ENCODE measurements at places on chromosomes 6 and 20.

DNA sequence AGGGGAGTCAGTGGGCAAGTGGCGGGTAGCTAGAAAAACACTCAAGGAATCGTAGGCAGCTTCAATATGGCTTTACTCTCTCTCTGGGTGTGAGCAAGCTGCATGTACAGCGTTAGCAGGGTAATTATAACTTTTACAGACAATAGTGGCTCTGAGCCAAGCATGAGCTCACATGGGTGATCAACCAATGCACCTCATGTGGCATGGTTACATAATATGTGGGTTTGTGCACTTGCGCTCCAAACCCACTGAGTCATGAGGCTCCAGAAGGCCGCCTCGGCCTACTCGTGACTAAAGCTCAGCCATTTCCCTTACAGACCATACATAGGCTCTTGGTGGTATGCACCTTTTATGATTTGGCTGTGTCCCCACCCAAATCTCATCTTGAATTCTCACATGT lies 78.4 kb upstream of the FBXL4 start:
- no peak for DNase-seq

DNA sequence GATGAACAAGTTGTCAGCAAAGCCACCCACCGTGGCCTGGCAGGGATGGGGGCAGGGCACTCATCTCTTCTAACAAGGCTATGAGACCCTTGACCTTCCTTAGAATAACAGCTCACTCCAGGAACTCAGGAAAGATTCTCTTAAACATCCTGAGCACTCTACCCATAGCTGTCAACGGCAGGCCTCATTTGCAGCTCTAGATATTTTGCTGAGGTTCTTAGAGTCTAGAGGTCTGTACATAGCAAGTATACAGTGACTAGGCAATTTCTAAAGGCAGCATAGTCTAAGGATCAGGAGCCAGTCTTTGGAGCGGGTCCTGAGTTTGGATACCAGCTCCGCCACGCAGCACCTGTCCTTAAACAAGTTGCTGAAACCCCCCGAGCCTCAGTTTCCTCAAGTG lies 11.7 kb downstream of the TRERF1 start:
- DNase-seq, result no peak

GRCh38 chr6:158313989-158314388 lies 1.7 kb downstream of the TULP4 start:
- no peak for DNase-seq

GRCh38 chr20:22070610-22071058 lies 365.2 kb downstream of the PAX1 start:
- no peak for DNase-seq

GRCh38 chr6:74333406-74333805 lies 637.4 kb downstream of the CD109 start:
- no peak for DNase-seq

- DNase-seq, result no peak
Observed at GRCh38 chr6:5274231-5274630, 12.9 kb downstream of the FARS2 start.

GRCh38 chr6:14110001-14110818 lies 7.4 kb upstream of the CD83 start:
- no peak for DNase-seq

GRCh38 chr6:102458990-102459389 lies 1065.5 kb downstream of the GRIK2 start:
- no peak for DNase-seq

DNA sequence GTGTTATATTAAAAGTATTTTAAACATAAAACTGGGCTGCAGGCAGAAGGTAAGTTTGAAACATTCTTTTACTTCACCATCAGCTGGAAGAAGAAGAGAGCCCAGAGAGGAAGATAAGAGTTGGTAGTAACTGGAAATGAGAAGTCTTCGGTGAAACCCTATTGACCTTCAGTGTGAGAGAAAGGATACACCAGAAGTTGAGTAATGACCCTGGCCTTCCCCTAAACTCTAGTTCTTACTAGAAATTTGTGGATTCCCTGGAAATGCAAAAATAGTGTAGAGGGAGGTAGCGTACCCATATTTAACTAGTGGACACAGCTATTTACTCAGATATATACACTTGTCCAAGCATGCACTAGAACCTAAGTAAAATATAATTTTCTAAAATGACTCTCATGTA lies 8.0 kb upstream of the EPM2A start:
- DNase-seq, result no peak

GRCh38 chr6:89680150-89680549 lies 41.6 kb upstream of the LYRM2 start:
- DNase-seq, result no peak

- DNase-seq, result no peak
Observed at GRCh38 chr6:53382421-53382820, 33.7 kb upstream of the ELOVL5 start.

DNA sequence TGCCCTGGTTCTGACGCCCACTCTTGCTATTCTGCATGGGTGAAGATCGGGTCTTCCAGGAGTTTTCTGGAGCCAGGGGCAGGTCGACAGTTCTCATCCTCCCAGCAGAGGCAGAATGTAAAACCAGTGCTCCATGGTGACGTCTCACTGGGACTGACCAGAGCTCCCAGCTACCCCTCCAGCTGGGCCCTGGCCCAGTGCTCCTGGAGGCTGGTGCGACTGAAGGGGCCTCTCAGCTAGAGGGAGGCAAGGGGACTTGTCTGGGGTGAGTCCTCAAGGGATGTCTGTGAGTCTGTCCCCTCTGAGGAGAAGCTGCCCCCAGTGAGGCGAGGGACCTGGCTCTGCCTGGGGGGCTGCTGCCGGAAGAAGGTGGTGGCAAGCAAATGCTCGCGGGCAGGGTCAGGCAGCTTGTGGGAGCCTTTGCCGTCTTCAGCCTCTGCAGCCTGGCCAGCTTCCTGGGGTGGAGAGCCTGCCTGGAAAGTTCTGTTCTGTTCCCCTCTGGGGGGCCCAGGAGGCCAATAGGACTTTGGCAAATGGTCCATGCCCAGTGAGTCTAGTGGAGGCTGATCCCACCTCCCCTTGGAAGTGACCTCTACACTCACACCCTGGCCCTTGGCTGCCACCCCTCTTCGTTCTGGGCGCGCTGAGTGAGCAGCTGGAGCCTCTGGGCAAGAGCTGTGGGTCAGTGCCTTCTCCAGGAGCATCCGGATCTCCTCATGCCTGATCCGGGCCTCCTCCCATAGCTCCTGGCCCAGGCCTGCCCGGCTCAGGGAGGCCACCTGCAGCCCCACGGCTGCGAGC lies 47.5 kb downstream of the KIAA1755 start:
- DNase-seq, result no peak

DNA sequence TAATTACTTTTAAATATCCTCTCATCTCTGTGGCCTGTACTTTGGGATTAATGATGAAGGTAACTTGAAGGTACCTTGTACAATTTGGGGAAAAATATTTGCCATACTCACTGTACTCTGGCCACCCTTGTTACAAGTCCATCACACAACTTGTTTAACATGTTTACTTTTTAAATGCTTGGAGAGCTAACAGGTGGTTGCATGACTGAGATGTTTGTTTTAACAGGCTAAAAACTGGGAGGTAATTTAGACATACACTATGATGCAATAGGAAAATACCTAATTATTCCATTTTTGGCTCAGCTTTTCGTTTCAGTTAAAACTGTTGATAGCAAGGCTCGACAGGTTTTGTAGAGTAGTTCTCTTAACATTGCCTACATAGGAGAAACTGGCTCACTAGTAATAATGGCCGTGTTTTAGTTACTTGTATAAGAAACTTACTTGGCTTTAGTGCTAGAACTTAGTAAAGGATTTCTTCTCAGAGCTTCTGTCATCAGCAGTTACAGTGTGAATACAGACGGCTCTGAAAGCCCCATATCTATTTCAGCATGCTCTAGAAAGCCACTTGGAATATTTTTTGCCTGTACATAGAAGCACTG lies 489.8 kb upstream of the SOX4 start:
- no peak for DNase-seq

DNA sequence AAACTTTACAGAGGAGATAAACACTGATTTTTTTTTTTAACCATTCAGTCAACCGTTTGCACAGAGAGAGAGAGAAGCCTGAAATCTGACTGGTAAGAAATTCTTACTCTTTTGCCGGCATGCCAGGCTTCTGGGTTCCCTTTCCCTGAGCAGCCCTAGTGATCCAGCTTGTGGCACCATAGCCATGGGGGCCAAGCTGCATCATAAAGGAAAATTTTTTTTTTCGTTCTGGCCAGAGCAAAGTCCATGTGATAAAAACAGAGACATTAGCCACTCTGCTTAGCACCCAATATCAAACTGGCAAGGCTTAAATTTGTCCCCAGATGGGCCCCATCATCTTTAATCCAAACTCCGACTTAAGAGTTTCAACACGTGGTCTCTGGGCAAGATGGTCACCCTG lies 44.5 kb downstream of the CEP85L start:
- DNase-seq, result no peak

GRCh38 chr20:36085686-36086267 lies 68.8 kb upstream of the EPB41L1 start:
- no peak for DNase-seq

DNA sequence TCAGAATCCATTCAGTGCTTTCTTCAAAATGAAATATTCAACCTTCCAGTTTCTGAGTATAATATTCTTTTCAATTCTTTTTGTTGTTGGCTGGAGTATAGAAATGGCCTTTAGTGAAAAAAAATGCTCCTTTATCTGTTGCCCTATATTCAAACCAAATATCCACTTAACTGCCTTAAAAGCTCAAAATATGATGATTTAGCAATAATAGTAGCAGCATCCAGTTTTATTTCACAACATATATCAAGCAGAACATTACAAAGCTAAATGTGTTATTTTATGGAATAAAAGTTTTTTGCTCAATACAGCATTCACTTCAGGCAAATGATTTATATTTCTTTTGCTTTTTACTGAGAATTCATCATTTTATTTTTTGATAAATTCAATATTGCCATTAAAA lies 322.4 kb upstream of the EYS start:
- no peak for DNase-seq

DNA sequence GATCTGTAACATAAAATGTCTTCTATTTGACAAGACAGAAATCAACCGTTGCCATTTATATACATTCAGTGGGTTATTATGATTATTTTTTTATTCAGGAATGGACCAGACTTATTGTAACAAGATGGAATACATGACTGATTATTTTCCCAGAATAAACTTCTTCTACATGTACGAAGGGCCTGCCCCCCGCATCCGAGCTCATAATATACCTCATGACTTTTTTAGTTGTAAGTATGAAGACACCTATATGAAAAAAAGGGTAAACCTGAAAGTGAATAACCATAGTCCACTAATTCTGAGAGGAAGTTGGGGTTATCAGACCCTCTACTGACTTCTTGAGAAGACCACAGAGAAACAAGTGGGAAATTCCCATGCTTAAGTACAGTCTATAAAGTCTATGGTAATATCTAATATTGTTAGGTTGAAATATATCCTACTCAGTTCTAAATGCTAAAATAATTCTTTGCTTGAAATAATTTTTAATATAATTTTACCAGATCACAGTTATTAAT lies 15.9 kb downstream of the OR2A4 start:
- no peak for DNase-seq

DNA sequence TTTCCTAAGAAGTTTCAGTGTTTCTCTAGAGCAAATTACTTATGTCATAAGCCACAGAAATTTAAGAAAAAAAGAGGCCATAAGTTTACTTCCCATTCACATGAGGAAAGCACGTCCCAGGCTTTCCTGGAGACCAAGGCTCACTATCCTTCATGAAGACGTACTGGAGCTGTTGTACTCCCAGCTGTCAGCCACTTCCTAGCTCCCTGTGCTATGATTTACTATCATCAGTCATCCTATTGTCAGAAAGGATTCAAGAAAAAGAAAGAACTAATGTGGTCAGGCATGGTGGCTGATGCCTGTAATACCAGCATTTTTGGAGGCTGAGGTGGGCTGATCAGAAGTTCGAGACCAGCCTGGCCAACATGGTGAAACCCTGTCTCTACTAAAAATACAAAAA lies 337.4 kb upstream of the SOX4 start:
- no peak for DNase-seq

DNA sequence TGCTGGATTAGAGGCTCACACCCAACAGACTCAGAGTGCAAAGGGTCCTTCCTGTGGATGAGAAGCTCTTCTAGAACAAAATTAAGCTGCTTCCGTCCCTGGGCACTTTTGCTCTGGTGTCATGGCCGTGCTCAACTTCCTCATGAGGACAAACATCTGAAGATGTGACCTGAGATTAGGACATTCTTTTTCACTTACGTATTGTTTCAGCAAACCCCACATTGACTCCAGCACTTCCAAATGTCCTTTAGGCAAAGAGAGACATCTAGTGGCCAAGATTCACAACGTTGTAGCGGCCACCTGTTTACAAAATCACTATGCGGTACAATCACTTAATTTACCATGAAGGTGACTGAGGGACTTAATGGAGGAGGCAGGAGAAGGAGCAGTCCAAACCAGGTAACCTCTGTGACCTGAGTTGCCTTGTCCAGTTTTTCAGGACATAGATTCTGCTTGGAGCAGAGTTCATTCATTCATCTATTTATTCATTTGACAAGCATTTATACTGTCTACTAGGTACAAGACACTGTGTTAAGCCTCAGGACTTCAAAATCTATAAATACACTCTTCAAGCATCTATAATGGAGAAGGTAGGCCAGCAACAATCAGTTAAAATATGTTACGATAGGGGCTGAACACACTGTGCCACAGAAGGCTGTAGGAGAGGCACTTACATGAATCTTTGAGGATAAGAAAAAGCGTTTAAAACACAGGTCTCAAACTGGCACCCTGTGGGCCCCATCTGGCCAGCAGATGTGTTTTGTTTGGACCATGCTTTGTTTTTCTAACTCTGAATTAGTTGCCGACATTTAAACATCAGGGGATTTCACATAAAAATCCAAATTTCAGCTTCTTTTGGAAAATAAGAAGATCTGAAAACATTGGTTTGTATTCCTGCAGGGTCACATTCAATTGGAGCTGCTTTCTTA lies 5.6 kb upstream of the ADGRF1 start:
- DNase-seq, result peak; percentile 67

DNA sequence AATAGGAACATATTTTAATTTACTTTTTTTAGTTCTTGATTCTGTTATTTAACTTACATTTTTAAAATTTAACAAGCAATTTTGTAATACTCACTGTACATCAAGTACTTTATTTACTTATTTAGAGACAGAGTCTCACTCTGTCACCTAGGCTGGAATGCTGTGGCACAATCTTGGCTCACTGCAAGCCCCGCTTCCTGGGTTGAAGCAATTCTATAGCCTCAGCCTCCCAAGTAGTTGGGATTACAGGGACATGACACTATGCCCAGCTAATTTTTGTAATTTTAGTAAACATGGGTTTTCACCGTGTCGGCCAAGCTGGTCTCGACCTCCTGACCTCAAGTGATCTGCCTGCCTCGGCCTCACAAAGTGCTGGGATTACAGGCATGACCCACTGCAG lies 7.0 kb downstream of the BTN3A3 start:
- DNase-seq, result no peak

GRCh38 chr20:760751-761417 lies 7.4 kb downstream of the SLC52A3 start:
- DNase-seq, result peak; percentile 90

- no peak for DNase-seq
Observed at GRCh38 chr20:61130156-61130555, 121.9 kb upstream of the CDH4 start.
